ENCODE measurements at places on chromosomes 4 and X. TPM values are rescaled to one million over a fixed set of nuclear protein-coding genes. Genes with fewer than 3 reads are reported as not detected.

GRCh38 chr4:25937801-25938200 lies 23.8 kb downstream of the SMIM20 start:
- no peak for DNase-seq

- DNase-seq, result no peak
Measured at GRCh38 chr4:76540486-76540885, 105.5 kb downstream of the SHROOM3 start.

DNA sequence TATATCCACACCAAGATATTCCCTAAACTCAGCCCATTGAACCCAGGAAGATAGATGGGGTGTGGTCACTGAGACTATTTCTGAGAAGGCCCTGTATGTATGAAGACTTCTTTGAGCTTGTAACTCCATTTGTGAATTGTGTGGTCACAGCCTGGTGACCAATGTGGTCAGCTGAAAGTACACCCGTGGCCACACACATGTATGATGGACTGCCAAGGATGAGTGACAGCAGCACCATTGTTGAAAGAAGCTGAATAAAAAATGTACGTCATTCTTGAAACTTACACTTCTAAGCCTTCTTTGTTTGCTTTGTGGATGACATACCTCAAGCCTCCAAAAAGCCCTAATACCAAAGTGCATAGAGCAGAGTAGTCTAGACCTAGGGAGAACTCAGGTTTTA lies 581.4 kb downstream of the RAB28 start:
- DNase-seq, result no peak

- DNase-seq, result no peak
Measured at GRCh38 chrX:14015941-14016340, 13.8 kb downstream of the GEMIN8 start.

DNA sequence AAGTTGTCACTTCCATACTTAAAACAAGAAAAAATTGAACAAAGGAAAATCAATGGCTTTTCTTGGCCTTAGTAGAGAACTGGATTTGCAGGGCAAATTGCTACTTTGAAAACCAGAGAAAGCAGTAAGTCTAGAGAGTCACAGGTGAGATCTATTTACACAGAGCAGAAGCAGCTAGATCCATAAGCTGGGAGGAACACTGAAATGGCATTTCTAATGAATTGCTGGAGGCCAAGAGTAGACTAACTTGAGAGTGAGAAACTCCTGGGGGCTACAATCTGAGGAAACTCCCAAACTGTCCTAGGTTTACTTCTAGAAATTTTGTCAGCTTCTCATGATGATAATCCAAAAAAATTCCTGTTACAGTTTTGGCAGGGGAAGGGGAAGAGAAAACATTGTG lies 133.3 kb downstream of the SPCS3 start:
- DNase-seq, result no peak

DNA sequence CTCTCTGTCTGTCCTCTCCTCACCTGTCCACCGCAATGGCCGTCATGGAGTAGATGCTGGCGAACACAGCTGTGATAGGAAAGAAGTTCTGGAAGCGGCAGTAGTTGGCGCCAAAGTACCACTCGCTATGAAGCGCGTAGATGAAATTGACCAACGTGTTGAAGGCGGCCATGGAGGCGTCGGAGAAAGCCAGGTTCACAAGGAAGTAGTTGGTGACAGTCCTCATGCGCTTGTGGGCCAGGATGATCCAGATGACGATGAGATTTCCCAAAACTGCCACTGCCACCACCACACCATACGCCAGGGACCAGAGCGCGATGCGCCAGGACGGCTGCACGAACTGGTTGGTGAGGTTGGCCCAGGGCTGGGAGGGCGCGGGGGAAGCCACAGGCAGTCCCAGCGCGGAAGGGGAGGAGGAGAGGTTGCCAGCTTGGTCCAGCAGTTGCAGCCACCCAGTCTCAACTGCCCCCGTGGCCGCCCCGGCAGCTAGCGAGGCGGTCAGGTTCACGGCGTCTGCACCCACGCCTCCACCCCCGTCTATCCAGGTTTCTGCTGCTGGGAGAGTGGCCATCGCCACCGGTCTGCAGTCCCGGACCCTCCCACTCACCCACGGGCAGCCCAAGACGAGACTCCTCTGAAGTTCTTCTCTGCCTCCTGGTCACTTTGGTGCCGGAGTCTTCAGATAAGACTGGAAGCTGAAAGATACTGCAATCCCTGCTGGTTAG lies 518 bp downstream of the TACR3 start:
- no peak for DNase-seq

DNA sequence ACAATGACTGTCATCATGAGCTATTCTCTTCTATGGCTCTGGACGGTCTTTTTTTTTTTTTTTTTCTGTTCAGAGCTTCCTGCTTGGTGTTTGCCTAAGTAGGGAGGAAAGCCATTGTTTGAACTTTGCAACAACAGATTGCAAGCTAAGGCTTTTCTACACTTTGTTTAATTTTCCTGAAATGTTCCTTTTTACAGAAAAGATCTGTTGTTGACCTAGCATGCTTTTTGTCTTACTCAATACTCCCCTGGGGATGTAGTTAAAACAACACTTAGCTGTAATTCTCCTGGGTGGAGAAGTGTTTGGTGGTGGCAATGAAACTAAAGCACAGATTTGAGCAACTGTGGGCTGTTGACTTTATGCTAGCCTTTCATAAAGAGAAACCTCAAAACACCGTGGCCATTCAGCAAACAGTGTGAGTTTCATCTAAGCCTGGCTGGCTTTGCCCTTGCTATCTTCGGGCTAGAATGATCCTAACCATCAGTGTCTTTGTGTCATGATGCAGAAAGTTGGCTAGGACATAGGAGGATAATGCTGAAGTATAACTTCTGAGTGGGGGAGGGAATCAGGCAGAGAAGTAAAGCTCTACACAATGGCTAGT lies 110.5 kb downstream of the ANXA3 start:
- no peak for DNase-seq

- no peak for DNase-seq
Measured at GRCh38 chr4:60384516-60384915, 815.6 kb upstream of the ADGRL3 start.

GRCh38 chr4:145945431-145946155 lies 7.0 kb upstream of the ZNF827 start:
- no peak for DNase-seq

DNA sequence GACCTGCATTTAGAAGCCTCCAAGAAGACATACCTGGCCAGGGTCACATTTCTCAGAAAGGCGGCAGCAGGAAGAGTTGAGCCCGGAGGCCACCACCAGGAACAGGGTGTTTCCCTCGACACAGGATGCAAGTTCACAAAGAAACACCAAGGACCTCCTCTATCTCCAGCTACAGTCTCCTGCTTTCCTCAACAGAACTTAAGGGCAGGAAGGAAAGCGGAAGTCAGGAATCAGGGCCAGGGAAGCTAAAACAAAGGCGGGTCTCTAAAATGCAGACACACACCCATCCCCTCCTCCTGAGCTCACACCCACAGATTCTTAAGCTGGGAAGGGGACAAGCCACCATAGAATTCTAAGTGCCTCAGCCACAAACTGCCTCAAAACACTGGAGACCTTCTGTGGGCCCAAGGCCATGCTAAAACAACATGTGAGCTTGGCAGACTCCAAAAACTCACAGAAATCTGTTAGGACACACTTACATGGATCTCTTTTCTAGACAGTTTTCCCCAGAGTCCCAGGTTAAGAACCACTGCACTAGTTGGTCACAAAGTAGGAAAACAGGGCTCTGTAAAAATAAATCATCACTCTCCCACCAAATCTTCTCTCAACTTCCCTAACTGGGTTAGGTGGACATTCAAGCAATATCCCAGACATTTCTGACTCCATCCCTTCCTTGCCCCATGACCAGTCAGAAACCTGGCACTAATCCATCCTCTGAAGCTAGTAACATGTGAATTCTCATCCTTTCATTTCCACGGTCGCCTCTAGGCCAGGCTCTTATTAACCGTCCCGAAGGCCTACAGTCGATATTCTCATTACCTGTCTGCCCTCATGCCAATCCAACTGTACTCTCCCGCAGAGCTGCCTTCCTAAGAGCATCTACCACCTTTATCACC lies 163.2 kb downstream of the APBB2 start:
- no peak for DNase-seq

Gene PRDM8
- 13.7 TPM for polyA plus RNA-seq

- DNase-seq, result no peak
Measured at GRCh38 chr4:140095694-140096482, 58.1 kb downstream of the MAML3 start.

GRCh38 chrX:54794028-54794427 lies 4.0 kb downstream of the ITIH6 start:
- DNase-seq, result no peak

Gene ADAMTS3
- 1.5 TPM for polyA plus RNA-seq

GRCh38 chrX:9379697-9380551 lies 84.9 kb upstream of the TBL1X start:
- DNase-seq, result no peak

Gene SPANXB1
- polyA plus RNA-seq, result not detected

DNA sequence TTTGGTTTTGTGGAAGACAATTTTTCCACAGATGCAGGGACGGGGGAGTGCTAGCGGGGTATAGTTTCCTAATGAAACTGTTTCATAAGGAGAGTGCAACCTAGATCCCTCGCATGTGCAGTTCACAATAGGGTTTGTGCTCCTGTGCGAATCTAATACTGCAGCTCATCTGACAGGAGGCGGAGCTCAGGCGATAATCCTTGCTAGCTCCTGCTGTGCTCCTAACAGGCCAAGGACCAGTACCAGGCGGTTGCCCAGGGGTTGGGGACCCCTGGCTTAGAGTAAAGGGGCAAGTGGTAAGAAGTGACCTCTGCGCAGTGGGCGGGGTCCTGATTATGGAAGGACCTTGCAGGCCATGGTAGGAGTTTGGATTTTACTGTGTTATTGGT lies 3.8 kb downstream of the SCML1 start:
- no peak for DNase-seq

DNA sequence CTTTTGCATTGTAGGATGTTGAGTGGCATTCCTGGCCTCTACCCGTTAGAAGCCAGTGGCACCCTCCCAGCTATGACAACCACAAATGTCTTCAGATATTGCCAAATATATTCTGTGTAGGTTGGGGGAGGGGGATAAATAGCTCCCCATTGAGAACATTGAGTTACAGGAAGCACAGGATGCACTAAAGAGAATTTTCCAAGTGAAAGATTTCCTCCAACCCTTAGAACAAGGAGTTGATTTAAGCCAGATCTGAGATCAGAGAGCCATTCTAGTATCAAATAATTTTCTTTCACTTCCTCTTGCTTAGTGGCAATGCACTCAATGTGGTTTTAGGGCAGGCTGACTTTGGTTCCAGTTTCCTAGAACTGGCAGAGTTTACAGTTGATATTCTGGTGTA lies 436.6 kb downstream of the C4orf33 start:
- DNase-seq, result no peak

Gene NWD2
- polyA plus RNA-seq, result 0.05 TPM

GRCh38 chr4:143512978-143513313 lies 556 bp upstream of the SMARCA5 start:
- no peak for DNase-seq

- DNase-seq, result no peak
Measured at GRCh38 chrX:2974961-2975360, 31.4 kb upstream of the ARSH start.

DNA sequence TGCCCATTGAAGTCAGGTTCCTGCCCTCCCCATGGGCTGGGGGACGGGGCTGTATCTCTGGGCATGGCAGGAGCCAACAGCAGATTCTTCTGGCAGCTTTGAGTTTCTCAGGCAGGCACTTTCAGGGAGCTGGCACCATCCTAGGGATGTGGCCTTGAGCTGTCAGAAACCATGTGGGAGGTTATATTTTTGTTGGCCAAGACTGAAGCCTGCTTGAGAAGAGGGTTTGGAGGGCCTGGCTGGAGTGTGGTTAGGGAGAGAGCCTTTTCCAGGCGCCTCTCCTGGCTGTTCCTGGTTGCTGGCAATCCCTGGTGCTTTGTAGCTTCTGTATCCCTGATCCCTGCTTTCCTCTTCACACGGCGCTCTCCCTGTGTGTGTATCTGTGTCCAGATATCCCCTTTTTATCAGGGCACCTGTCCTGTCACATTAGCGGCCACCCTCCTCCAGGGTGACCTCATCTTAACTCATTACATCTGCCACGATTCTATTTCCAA lies 30.6 kb upstream of the SORCS2 start:
- no peak for DNase-seq

DNA sequence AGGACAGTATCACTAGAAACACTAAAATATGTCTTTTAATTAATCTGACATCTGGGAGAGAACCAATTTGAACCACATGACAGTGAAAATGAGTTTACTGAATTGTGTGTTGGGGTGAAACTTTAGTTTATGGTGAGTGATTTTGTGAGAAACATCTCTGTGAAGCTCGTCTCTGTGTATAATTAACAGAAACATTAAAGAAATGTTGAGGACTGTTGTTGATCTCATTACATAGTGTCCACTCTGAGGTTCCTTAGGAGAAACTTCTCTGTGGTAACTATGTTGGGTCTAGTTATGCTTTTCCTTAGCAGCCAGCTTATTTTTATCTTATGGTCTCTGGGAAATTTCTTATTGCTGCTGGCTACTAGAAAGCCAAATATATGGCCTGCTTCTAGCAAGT lies 15.8 kb downstream of the FGF2 start:
- no peak for DNase-seq

DNA sequence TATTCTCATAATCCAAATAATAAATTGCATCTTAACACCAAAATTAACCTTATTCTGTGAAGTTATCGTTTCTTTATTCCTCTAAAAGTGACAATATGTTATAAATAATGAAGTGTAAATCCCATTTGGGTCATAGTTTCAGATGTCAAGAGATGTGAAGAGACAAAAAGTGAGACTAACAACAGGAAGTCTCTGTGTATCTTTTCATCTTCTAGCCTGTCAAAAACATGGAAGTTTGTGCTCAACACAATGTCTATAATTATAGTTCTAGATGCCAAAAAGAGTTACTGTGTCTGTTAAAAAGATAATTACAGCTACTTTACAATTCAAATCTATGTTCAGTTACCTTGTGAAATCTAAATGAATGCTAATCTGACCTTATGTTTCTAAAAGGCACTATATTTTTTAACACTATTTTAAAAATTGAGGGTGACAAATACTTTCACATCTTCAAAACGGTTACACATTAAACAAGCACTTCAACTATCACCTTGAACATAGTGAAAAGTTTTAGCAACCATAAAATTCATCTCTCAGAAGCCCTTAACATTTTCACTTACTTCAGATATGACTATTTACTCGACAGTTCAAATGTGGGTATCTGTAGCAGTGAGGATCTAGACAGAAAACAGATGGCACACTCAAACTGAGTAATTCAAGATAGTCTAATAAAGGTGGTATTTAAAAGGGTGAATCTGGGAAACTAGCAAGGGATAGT lies 509.8 kb downstream of the ARAP2 start:
- DNase-seq, result no peak

DNA sequence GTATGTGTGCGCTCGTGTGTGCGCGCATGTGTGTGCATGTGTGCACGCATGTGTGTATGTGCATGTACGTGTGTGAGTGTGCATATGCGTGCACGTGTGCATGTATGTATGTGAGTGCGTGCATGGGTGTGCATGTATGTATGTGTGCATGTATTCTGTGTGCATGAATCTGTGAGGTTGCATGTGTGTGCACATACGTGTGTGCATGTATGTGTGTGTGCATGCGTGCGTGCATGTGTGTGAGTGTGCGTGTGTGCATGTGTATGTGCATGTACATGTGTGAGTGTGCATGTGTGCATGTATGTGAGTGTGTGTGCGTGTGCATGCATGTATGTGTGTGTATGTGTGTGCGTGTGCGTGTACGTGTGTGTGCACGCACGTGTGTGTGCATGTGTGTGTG lies 241.5 kb downstream of the SHOX start:
- DNase-seq, result no peak

GRCh38 chr4:158826057-158826456 lies 57.2 kb downstream of the FNIP2 start:
- no peak for DNase-seq

- DNase-seq, result no peak
Measured at GRCh38 chr4:119550857-119551532, 77.6 kb downstream of the PDE5A start.

GRCh38 chr4:38559374-38559773 lies 104.6 kb upstream of the KLF3 start:
- no peak for DNase-seq

Data from urinary bladder (tissue), 4 donors.